ENCODE measurements at places on chromosomes 2 and 18.
A peak's percentile ranks its signal among the peaks of the same experiment; 100 is the strongest.

DNA sequence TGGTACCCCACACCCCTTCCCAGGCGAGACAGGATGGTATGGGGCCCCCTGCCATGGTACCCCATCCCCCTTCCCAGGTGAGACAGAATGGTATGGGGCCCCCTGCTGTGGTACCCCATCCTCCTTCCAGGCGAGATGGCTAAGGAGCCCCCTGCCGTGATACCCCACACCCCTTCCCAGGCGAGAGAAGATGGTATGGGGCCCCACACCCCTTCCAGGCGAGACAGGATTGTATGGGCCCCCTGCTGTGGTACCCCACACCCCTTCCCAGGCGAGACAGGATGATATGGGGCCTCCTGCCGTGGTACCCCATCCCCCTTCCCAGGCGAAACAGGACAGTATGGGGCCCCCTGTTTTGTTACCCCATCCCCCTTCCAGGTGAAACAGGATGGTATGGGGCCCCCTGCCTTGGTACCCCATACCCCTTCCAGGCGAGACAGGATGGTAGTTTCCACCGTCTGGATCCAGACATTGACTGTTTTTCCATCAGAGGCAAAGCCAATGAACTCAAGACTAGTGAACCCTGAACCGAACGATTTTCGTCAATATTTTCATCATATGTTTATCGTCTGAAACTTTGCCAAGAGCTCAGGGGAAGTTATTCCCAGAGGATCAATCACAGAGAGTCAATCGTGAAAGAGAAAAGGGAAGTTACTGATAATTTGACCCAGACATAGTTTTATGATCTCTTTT, 75.0 kb downstream of the MYCN start:
- no peak for DNase-seq

- DNase-seq = no peak
Observed at GRCh38 chr2:54975598-54976492, 74.4 kb downstream of the RTN4 start.

- DNase-seq = no peak
Observed at GRCh38 chr2:86782748-86783147, 8.0 kb downstream of the CD8A start.

- DNase-seq = no peak
Observed at GRCh38 chr18:76515576-76515975, 20.5 kb upstream of the ZNF516 start.

DNA sequence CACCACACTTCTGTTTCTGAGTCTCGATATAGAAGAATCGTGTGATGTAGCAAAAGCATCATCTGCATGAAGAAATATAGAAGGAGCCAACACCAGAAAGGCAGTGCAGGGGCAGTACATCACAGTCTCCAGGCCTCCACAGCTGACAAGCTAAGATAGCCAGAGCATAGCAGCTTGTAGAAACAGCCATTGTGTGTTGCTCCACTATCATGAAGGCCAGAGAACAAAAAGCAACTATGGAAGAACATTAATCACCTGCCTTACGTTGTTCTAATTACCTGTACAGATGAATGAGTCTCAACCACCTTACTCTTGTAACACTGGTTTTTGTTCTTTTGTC, 129.0 kb downstream of the RND3 start:
- DNase-seq = no peak

DNA sequence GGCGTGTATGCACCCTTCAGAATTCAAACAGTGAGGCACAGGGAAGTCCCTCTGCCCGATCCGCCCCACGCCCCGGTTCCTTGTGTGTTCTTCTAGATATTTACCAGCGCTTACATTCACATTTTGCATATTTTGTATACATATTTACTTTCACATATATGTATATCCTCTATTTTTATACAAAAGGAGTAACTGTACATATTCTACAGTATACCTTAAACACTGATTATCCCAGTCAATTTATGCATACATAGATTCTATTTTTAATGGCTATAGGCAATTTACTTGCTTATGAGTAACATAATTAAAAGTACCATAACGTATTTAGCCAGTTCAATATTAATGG, 307 bp upstream of the DUSP11 start:
- no peak for DNase-seq

GRCh38 chr18:59681521-59682004, 15.7 kb downstream of the CCBE1 start:
- no peak for DNase-seq

- no peak for DNase-seq
Observed at GRCh38 chr18:57664568-57665165, 43.0 kb upstream of the NARS1 start.

DNA sequence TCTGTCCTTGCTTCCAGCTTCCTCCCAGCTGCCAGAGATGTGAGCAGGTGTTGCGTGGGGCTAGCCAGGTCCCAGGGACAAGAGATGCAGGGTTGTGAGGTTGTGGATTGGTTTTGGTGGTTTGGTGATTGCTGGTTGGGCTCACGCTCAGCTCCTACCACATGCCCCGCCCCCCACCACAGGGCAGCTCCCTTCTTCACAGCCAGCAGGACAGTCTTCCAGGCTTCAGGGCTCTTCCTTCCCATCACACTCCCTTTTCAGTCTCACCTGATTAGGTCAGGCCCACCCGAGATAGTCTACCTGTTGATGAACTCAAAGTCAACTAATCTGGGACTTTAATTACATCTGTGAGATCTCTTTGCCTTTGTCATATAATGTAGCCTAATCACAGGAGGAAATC, 52.0 kb upstream of the GLI2 start:
- no peak for DNase-seq

GRCh38 chr2:21422050-21422449, 298.3 kb downstream of the TDRD15 start:
- peak; percentile 1 for DNase-seq

DNA sequence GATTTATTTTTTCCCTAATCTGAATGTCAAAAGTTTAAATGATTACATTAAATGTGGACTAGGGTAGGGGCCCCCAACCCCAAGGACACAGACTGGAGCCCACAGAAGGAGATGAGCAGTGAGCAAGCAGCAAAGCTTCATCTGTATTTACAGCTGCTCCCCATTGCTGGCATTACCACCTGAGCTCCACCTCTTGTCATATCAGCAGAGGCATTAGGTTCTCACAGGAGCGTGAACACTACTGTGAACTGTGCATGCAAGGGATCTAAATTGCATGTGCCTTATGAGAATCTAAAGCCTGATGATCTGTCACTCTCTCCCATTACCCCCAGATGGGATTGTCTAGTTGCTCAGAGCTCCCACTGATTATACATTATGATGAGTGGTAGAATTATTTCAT, 3.8 kb downstream of the MOB1A start:
- no peak for DNase-seq

GRCh38 chr2:238551091-238551490, 124.4 kb downstream of the ASB1 start:
- no peak for DNase-seq

DNA sequence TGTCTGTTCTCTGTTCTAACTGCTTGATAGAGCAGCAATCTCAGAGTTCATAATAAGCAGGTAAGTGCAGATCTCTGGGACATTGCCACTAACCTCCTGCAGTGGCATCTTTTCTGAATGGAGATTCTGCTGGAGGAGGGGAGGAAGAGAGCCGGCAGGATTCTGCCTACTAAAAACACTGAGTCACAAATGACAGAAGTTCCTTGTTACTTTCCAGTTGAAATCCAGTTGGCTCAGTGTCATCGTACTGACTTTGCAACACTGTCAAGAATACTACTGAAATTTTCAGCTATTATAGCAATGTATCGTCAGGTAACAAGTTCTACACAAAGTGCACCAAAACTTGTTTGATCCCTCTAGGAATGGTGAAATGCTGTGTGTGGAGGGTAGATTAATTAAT, 79.6 kb upstream of the ST6GAL2 start:
- no peak for DNase-seq

- no peak for DNase-seq
Observed at GRCh38 chr2:101496279-101496678, 21.4 kb upstream of the RFX8 start.

DNA sequence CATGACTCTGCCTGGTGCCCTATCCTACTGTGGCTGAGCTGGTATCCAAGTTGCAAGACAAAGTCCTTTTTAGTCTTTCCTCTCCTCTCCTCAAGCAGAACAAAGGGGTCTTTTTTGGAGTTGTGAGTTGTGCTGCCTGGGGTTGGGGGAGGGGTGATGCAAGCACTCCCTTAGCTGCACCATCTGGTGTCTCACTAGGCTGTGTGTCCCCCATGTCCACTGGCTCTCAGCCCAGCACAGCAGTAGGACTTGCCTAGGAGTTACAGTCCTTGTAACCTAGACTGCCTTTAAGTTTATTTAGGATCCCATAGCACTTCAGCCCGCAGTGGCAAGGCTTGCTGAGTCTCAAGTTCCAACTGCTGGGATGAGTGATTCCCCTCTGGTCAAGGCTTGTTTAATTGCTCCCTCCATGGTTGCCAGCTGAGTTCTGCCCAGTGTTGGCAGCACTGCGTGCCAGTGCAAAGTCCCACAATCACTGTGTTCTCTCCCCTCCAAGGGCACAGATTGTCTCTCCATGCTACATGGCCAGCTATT, 13.2 kb upstream of the ILKAP start:
- DNase-seq = no peak

DNA sequence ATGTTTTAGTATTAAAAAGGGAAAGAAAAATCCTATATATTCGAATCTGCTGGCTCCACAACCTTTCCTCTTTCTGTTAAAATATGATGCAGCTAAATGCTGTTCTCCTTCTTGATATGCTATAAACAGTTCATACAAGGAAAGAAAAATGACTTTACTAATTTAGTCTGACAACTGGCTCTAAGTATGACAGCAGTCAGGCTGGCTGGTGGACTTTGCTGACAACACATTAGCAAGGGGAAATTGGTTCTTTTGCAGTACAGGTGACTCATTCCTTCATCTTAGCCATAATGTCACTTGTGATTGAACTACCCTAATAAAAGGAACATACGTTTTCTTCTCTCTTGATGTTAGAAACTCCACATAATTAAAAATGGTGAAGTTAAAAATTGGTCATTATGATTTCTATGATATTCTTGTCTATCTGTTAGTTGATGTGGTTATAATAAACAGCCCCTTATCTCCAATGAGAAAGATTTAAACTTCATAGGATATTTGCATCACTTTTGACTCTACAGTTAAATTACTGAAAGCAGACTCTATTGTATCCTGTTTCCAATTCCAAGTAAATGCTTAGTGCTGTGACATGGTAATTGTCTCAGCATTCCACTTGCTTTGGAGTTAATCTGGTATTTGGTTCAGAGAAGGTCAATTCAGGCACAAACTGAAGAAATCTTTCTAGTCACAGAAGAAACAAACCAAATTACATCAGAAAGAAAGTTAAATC, 315.3 kb upstream of the GULP1 start:
- DNase-seq = no peak

DNA sequence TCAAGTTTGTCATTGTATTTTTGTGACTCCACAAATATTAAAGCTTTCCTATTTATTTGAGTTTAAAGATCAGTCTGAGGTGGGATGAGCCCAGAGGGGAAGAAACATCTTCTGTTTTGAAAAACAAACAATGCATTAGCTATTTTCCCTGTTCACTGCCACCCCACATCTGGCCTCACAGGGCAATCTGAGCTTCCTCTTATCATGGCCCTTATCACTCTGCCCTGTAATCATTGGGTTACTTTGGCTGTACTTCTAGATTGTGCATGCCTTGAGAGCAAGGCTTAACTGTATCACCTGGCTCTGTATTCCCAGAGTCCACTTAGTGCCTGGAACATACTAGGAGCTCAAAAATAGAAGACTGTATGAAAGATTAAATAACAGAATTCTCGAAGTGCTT, 241.6 kb upstream of the NT5C1B start:
- no peak for DNase-seq

DNA sequence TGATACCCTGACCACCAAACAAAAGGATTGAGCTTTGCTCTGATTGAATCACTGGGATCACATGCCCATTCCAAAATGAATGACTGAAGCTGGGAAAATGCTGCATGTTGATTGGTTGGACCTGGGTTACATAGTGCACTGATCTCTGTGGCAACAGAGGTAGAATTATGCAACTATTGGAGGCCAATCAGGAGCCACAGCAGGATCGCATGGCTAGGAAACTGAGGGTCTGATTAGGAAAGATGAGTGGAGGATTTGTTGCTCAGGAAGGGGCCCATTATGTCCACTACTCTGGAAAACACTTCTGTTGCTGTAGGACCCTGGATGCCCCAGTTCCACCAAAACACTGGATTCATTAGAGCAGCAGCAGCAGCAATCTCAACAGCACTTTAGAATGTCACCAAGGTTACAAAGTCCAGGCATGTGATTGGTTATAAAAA, 25.9 kb upstream of the SGPP2 start:
- DNase-seq = no peak

GRCh38 chr2:86225581-86225980, 26.3 kb downstream of the MRPL35 start:
- peak; percentile 37 for DNase-seq

- DNase-seq = no peak
Observed at GRCh38 chr18:3059272-3059671, 46.3 kb upstream of the LPIN2 start.

- no peak for DNase-seq
Observed at GRCh38 chr2:228747483-228747882, 523.6 kb downstream of the PID1 start.

- DNase-seq = no peak
Observed at GRCh38 chr2:157692768-157693167, 64.1 kb upstream of the ACVR1C start.

GRCh38 chr18:245282-245847, 22.5 kb downstream of the THOC1 start:
- DNase-seq = no peak

- DNase-seq = no peak
Observed at GRCh38 chr2:224428787-224429440, 27.0 kb upstream of the FAM124B start.

GRCh38 chr2:233131936-233132720, 72.0 kb downstream of the INPP5D start:
- no peak for DNase-seq

DNA sequence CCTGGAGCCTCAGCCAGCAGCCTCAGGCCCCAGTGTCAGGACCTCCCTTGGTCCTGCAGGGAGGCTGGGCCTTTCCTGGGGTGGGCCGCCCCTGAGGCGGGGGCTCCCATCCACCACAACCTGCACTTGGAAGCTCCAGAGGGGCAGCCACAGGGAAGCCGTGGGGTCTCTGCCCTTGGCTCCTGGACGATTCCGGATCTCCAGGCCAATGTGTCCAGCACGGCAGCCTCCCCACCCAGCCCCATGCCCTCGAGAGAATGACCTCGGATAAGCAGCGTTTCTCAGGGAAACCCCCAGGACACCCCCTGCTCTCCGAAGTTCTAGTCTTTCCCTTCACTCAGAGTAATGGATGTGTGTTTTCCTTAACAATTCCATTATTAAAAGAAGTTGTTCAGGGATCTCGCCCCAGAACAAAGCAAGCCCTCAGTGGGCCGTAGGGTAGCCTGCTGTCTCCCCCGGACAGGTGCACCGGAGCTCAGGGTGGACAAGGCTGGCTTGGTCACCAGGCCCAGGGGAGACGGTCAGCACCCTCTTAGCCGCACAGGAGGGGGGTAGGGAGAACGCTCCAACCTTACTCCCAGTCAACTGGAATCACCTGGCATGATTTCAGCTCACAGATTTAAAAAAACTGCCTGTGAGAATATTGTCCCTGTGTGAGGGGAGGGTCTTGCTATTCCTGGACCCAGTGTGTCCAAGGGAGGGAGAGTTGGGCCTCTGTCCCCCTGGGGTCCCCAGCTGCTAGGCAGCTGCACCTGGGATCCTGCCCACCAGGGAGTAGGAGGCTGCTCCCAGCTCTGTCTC, 72.2 kb upstream of the OTOS start:
- no peak for DNase-seq

All from CD4-positive, CD25-positive, alpha-beta regulatory T cell (primary cell).